Stimulated activated CD4-positive, alpha-beta T cell treated with anti-CD3 and anti-CD28 coated beads, Interleukin-1b, Interleukin-23, amount 100 ng/mL, for 1 hour (primary cell): ENCODE measurements at places on chromosomes 5 and 9.

DNA sequence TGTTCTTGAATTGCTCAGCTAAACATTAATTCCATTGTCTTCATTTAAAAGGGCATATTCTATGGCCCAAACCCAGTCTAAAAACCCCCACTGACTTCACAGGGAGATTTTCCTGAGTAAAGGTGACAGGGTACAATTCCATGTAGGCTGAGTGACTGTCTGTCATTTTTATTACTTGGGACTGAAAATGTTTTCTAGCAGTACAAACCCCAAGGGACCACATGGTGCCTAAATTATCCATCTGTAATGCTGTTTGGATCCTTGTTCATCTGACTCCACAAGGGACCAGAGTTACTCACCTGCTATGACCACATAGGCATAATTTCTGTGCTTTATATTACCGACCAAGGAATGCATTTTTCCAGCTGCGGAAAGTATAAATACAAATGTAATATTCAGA, 349.1 kb downstream of the ZNF608 start:
- no peak for DNase-seq

GRCh38 chr5:172506251-172506650, 51.9 kb upstream of the SH3PXD2B start:
- no peak for DNase-seq

DNA sequence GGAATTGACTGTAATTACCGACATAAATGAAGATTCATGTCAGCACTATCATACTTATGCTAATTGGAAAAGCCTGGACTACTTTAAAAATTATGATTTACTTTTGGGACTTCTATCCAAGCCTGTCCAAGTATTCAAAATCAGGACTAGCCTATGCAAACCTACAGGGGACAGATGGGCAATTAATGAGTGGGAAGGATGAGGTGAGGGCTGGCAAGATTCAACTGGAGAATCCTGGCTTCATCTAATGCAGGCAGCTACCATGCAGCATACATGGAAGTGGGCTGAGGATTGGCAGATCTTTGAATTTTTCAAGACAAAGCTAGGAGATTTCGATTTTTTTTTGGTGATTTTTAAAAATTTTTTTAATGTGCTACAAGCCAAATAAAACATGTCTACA, 532.6 kb downstream of the CSNK1G3 start:
- no peak for DNase-seq

DNA sequence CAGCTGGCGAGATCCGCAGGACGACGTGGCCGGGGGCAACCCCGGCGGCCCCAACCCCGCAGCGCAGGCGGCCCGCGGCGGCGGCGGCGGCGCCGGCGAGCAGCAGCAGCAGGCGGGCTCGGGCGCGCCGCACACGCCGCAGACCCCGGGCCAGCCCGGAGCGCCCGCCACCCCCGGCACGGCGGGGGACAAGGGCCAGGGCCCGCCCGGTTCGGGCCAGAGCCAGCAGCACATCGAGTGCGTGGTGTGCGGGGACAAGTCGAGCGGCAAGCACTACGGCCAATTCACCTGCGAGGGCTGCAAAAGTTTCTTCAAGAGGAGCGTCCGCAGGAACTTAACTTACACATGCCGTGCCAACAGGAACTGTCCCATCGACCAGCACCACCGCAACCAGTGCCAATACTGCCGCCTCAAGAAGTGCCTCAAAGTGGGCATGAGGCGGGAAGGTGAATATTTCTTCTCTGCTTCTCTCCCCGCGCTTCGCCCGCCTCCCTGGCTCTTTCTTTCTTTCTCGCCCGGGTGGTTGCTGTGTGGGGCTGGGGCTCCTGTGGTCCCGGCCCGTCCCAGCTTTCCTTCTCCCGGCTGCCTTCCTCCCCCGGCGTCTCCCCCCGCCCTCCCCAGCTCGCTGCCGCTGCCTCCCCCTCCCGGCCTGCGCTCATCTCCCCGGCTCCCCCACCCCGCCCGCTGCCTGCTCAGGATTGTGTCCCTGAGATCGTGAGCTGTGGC, 2.2 kb downstream of the NR2F1 start:
- DNase-seq: no peak

DNA sequence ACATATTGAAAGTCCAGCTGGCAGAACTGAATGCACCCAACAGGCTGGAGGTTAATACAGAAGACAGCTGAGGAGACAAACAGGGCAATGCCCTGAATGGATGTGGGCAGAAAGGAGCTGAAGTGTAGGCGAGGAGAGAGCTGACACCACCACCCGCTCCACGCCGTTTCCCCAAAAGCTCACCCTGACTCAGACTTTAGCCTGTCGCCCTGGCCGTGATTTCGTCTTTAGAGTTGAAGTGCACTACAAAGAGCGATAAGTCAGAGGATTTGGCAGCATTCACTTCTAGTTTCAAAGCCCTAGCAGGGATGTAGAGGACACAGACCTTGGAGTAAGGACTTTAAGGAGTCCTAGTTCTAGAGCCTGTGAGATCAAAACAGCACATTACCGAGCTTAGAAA, 2.2 kb upstream of the ERAP1 start:
- DNase-seq: no peak

DNA sequence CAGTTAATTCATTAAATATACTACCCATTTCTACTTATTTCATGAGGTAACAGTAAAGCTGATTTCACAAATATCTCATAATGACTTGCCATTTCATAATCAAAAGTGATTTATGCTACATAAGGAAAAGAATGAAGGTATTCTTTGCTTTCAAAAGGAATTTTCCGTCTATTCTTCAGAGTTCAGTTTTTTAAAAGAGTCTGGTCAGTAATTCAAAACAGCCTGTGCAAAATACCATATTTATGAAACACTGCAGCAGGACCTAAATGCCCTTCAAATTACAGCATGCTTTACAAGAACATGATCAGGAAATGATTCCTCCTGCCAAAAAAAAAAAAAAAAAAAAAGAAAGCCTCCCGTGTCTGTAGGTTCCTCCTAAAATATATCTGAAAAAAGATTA, 154.7 kb downstream of the KIAA0825 start:
- no peak for DNase-seq
